ENCODE measurements at places on chromosomes 5 and 9.

- DNase-seq = no peak
Observed at GRCh38 chr9:136769710-136770191, 5.4 kb upstream of the LCN15 start.

DNA sequence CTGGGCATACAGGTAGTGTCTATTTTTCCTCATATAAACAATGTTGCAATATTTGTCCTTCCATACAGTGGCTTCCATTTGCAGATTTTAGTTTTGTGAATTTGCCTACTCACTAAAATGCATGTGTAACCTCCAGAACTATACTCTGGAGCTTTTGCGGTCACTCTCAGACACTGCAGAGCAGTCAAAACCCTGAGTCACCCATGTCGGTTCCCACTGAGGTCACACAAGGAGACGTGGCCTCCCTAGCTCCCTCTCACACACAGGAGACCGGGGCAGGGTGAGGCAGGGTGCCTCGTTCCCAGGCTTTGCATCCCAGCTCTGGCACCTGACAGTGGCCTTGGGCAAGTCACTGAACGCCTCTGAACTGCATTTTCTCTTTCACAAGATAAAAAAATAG is 55.5 kb upstream of the ZNF354A start:
- DNase-seq = no peak

DNA sequence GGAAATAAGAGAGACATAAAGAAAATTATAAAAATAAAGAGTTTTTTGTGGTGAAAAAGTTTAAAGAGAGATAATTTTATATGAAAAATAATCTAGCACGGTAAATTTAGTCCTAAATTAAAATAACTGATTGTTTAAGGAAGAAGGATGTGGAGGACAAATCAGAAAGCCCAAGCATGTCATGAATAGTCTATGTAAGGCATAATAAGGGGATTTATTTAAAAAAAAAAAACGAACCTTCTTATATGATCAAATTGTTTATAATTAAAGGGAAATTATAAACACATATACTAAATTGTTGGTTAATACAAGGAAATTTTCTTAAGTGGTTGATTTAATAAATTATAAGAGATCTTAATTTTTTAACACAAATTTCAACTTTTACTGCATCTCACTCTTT is 551.8 kb upstream of the TYRP1 start:
- no peak for DNase-seq

DNA sequence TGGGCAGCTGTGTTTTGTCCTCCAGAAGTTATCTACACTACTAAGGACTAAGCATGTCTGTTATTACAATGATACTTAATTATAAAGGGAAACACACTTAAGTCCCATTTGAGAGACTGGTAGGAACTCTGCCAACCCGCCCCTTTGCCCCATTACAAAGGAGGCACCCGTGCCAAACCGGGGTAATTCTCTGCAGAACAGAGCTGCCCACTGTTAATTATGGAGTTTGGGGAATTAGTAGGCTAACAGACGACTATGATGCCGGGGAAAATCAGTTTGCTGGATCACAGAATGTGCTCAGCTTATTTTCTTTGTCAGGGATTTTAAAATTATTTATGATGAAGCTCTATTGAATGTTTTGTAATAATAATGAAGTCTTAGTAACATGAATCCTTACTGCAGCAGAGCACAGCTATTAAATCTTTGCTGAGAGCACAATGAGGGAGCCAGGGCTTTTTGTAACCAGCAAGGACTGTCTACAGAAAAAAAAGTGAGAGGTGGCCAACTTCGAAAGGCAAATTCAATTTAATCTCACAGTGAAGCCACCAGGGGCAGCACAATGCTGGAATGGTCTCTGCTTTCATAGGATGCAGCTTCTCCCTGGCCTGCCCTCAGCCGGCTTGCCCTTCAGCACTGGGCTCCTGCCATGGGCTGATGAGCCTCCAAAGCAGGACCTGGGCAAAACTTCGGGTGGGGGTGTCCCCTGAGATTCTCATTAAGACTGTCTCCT is 134.5 kb downstream of the GNAQ start:
- peak; percentile 69 for DNase-seq

- DNase-seq = no peak
Observed at GRCh38 chr5:72598401-72599064, 91.3 kb upstream of the ZNF366 start.

DNA sequence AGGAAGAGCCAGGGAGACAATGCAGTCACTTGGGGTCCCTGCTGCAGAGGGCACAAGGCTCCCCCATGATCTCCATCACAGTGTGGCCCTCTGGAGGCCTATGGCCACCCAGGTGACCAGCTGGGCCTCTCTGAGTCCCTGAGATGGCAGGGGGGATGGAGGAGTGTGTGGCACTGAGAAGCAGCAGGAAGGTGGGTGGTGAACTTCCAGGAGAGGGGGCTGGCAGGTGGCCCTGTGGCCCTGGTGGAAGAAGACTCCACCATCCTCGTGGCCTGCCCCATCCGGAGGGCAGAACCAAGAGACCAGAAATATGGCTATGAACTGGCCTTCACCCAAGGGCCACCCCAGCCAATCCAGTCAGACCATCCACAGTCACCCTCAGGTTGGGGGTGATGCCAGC is 31.7 kb upstream of the AFAP1L1 start:
- no peak for DNase-seq

- no peak for DNase-seq
Observed at GRCh38 chr5:4192111-4192510, 596.5 kb downstream of the IRX1 start.

GRCh38 chr5:82812575-82812974 is 264.6 kb downstream of the TMEM167A start:
- no peak for DNase-seq

GRCh38 chr9:82604947-82605656 is 457.8 kb downstream of the RASEF start:
- no peak for DNase-seq

GRCh38 chr5:173792781-173793547 is 95.2 kb upstream of the CPEB4 start:
- DNase-seq = no peak

DNA sequence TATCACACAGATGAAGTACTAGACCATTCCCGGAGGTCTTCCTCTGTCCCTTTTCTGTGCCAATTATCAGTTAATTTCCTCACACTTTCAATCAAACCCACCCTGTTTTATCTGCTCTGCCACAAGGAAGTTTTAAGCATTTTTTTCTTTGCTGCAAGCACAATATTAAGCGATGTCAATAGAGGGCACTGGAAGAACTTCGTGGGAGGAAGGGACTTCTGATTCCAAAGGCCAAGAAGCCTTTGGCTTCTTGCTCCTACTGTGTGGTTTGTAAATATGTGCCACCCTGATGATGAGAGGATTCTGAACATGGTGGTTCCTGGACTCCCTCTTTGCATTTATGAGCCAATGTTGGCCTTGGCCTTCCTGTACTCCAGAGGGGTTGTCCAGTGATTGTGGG is 1712.5 kb upstream of the C9orf72 start:
- DNase-seq = no peak

- DNase-seq = no peak
Observed at GRCh38 chr5:86884608-86885007, 266.9 kb downstream of the COX7C start.

- no peak for DNase-seq
Observed at GRCh38 chr9:122354536-122355199, 16.2 kb upstream of the PTGS1 start.

GRCh38 chr9:9924376-9924775 is 688.4 kb downstream of the PTPRD start:
- DNase-seq = no peak
